ENCODE measurements at places on chromosomes 2 and 18.
A peak's percentile ranks its signal among the peaks of the same experiment; 100 is the strongest.

GRCh38 chr2:5403392-5403791, 288.8 kb upstream of the SOX11 start:
- DNase-seq, result no peak

DNA sequence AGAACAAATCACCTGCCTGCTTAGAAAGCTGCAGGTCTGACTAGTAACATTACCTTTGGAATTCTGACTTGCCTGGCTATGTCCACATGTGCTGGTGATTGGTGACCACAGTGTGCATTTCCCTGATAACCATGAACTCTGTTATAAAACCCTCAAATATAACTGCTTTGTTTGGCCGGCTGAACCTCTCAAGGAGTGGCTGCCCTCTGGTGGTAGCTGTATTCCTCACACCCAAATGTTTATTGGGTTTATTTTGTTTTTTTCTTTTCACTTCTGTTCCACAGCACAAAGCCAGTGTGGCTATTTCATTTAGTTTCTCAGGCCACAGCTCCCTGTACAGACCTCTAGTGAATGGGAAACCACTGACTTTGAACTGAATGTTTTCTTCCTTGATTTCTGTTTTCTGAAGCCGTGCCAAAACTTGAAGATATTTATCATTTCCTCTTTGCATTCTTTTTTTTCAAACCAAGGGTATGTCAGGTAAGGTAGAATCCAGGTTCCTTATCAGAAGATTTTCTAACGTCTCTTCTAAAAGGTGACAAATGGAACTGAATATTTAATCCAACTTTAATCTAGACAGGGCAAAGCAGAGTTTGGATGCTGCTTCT, 549.0 kb upstream of the VRK2 start:
- peak; percentile 53 for DNase-seq

DNA sequence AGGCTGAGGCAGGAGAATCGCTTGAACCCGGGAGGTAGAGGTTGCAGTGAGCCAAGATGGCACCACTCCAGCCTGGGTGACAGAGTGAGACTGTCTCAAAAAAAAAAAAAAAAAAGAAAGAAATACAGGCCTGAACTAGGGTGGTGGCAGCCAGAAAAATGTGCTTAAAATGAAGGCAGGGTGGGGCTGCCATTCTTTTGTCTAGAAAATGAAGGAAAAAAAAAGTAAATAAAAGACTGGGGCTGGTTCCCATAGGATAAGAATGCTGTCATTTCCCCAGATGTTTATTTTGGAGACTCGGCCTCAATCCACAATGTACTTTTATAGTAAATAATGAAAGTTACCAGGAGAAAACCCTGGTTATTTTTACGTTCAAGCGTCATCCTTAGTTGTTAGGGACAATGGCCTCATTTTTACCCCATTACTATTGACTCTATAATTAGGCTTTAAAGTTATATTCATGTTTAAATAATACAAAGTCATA, 58.9 kb downstream of the ATP8B1 start:
- no peak for DNase-seq

DNA sequence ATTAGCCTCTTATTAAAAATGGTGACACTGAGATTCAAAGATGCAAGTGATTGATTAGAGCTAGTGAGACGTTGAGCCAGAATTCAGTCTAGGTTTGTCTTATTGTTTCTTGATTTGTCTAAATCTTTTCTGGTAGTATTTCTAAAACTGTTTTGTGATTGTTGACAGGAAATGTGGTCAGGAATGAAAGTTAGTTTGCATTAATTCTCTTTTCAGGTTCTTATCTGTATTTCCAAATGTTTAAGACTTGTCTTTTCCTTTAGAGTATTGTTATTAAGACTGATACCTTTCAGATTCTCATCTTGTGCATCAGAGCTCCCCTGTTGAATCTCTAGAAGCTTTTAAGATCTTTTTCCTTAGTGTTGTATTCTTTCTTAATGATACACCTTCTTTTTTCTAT, 89.3 kb downstream of the MBD5 start:
- DNase-seq, result no peak

GRCh38 chr2:135913727-135914365, 37.6 kb upstream of the MCM6 start:
- DNase-seq, result peak; percentile 44

- DNase-seq, result peak; percentile 86
These were observed 73.5 kb downstream of the MYO1B start for GRCh38 chr2:191318729-191319078.

DNA sequence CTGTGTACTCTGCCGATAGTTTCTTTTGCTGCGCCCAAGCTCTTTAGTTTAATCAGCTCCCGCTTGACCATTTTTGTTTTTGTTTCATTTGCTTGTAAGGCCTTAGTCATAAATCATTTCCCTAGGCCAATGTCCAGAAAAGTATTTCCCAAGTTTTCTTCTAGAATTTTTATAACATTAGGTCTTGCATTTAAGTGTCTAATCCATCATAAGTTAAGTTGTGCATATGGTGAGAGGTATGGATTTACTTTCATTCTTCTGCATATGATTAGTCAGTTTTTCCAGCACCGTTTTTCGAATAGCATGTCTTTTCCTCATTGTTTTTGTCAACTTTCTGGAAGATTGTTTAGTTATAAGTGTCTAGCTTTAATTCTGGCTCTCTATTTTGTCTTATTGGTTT, 484.8 kb upstream of the CNTNAP5 start:
- DNase-seq, result no peak

DNA sequence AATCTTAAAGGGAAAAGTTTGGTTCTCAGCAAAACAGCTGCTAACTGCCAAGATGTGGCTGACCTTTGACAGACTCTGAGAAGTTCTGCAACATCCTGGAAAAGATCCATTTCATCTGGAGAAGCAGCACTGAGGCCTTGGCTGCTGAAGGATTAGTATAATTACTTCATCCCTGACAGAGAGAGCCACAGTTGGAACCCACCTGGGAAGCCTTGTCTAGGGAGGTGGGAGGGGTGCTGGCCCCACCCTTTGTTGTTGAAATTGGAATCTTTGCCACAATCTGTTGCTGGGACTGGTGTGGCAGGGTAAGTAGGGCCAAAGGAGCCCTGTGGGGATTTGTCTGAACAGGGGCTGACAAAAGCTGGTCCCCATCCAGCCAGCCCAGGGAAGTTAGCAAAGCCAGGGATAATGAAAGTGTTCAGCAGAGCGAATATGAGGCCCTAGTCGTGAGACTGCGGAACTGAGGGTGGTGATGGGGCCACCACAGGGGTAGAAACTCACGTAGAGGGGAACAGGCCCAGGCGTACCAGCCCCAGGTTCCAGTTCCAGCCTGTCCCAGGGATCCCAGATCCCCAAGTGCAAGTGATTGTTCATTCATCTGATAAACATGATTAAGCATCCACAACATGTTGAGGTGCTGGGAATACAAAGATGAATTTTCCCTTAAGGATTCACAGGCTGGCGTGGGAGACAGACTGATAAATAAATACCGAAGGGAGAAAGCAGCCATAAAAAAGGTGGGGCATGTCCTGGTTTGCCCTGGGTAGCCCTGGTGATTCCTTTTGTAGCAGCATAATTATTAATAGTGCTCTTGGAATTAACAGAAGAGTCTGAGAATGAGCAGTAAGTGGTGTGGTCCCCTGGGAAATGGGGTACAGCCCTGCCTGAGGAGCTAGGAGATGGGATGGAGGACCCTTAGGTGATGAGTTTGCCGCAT, 60.0 kb downstream of the MYO1B start:
- DNase-seq, result no peak

DNA sequence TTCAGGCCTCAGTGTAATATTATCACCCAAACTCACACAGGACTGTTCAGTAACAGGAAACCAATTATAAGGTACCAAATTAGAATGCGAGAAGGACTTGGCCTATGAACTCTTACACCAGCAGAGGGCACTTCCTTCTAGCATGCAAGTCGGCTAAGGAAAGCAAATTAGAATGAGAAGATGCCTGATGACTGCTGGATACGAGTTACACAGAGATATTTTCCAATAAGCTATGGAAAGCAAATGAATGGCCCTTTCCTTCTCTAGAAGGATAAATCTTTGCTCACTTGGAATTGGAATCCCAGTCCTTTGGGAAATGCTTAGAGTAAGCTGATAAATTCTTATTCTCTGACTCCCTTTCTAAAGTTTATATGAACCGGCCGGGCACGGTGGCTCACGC, 109.8 kb downstream of the AP1S3 start:
- peak; percentile 90 for DNase-seq

- DNase-seq, result no peak
These were observed 86.8 kb downstream of the RBMS1 start for GRCh38 chr2:160406591-160407392.

DNA sequence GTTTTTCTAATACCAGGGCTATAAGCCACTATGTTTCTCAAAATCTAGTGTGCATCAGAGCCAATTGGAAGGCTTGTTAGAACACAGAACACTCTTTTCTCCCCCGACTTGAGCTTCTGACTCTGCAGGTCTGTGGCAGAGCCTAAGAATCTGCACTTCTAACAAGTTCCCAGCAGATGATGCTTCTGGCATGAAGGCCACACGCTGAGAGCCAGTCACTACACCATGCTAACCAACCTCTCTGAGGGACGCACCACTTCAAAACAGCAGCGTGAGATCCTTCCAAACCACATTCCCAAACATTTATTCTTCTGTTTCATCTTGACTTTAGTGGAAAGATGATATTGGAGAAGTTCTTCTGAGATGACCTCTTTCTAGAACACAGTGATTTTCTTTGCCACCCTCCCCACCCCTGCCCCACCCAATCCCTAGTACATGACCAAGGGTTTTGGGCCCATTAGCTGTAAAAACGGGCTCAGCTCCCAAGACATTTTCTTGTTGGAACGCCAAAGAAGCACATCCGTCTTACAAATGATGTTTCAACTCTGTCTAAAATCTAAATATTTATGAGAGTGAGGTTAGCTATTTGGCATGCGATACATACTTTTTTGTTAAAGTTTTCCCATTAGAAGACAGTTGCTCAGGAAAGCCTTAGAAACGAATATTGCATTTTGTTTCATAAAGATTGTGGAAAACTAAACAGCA, 391.9 kb downstream of the TMEM182 start:
- peak; percentile 13 for DNase-seq

GRCh38 chr18:67117804-67118203, 398.7 kb downstream of the DSEL start:
- DNase-seq, result no peak

DNA sequence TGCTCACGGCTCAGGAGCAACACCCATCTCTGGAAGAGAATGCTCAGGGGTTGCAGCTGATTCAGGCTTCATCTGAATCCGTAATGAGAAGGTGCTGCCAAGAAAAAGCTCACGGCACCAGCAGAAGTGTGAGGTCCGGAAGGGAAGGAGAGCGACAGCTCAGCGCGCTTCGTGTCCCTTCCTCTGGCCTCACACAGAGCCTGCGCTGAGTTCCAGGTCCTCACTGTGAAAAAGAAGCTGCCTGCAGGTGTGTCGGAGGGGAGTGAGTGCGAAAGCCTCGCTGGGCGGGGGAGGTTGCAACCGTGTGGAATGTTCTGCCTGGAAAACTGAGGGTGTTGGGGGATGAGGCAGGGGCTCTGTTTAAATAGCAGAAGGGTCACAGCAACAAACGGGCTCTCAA, 76.2 kb upstream of the TWIST2 start:
- DNase-seq, result no peak

- no peak for DNase-seq
These were observed 43.0 kb downstream of the KLHL29 start for GRCh38 chr2:23427976-23428375.

DNA sequence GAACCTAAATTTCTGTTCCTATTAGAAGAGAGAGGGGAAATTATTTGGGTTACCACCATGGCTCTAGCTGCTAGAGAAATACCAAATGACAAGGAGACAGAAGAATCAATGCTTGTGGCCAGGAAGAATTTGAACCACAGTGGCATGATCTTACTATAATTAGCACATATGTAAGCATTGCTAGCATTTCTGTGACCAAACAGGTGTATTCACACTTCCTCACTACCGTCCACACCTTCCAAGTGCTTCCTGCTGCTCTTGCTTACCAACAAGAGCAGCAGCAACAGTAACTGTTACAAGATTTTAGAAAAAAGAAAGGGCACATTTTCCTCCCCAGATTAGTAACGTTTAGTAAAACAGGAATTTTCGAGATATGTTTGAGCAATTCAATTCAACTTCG, 60.5 kb downstream of the CDH7 start:
- DNase-seq, result no peak

GRCh38 chr2:106996171-106996769, 110.3 kb upstream of the ST6GAL2 start:
- DNase-seq, result no peak

- DNase-seq, result no peak
These were observed 9.5 kb downstream of the ELP2 start for GRCh38 chr18:36139245-36139644.

- DNase-seq, result no peak
These were observed 62.4 kb downstream of the RPL31 start for GRCh38 chr2:101064505-101064867.

- DNase-seq, result peak; percentile 89
These were observed 28.6 kb downstream of the TEX44 start for GRCh38 chr2:231621051-231621879.

DNA sequence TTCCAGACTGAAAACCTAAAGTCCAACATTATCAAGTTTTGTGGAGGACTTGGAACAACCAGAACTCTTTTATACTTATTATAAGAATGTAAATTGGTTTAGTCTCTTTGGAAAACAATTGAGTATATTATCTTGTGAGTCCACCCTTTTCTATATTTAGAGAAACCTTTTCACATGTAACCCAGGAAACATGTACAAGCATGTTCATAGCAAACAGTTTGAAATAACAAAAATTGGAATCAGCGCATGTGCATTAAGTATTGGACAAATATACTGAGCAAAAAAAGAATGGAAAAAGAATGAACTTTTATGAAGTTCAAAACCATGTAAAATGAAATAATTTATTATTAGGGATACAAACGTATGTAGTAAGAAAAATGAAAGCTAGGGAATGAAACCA, 246.0 kb downstream of the WDR7 start:
- no peak for DNase-seq

DNA sequence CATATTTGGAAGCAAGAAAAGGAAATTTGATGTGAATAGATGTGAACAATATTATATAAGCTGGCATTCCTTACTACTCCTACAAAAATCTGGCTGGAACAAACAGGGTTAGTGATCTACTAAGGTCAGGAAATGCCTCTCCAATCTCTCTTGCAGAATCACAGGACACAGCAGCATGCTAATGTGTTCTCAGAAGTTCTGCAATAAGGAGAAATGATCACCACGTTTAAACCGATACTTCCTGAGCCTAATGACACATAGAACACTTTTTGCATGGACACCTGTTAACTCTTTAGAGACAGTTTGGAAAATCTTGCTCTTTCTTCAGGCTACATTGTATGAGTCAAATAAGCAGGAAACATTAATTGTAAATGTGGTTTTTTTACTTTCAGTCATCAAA, 89.6 kb upstream of the MAP3K20 start:
- no peak for DNase-seq

DNA sequence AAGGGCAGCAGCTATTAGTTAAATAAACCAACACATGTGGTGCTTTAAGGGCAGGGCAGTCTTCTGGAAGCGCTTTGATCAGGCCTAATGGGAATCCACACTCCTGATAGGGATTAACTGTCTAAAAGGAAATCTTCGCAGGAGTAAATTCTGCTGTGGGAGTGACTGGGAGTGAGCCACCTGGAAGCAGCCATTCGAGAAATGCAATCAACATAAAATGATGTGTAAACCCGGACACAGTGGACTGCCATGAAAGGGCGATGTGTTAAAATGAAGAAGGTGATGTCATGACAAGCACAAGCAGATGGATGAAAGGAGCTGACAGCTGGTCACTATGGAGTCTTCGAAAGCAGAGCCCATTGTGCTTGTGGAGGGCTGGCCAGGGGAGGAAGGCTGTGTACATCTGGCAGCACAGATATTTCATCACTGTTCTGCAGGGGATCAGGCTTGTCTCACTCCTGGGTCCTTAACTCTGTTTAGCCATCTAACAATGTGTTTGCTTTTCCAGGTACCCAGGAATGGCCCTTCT, 24.8 kb upstream of the GALNT14 start:
- DNase-seq, result peak; percentile 22
